ENCODE measurements at places on chromosomes 11 and 22.

DNA sequence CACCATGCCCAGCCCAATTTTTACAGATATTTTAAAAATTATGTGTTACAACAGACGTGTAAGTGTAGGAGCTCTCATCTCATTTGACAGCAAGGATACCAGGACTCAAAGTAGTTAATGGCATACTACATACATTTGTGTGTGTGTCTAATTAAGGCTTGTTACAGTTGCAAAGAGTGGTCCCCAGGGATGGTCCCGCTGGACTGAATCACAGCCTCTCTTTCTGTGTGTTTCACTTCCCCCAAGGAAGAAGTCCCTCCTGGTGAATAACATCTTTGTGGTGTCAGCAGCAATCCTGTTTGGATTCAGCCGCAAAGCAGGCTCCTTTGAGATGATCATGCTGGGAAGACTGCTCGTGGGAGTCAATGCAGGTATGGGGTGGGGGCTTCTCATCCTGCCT lies 17.2 kb downstream of the SLC2A11 start:
- no peak for DNase-seq

- no peak for DNase-seq
Observed at GRCh38 chr11:129324533-129325175, 51.0 kb upstream of the BARX2 start.

DNA sequence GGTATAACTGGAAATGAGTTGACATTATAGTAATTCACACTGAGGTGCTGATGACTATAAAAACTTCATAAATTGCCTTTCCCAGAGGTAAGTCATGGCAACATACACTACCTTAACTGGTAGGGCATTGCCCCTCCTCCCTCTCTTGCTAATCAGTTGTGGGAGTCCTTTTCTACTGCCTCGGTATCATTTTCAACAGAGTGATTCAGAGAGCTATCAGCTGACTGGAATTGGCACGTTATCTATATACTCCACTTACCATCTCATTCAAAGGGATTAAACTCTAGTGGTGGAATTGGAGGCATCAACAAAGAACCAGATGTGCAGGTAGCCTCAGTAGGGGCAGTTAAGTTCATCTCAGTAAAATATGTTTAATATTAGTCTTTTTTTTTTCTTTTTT lies 8.0 kb upstream of the NUP160 start:
- DNase-seq, result no peak

DNA sequence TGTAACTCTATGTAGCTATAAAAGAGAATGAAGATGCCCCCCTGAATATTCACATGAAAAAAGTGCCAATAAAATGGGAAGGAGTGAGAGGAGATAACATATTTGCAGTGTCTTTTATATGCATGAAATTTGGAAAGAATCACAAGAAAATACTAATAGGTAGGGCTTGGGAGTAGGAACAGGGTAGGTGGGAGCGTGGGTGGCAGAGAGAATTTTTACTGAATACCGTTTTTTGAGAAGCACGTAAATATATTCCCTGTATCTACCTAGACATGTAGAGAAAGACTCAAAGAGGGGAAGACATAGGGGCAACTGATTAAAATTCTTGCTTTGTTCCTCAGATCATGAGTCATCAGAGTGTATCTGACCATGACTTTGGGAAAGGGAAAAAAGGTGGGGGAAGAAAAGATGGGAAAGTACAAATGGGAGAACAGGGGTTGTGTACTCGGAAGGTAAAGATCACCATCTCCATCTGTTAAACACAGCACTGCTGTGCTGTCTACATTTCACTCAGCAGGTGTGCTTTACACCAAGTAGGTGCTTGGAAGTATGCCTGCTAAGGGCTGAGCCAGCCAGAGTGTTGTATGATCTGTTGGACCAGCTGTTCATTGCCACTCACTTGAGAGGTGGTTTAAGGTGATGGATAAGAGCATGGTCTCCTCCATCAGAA lies 16.0 kb downstream of the PRR5L start:
- DNase-seq, result no peak

- no peak for DNase-seq
Observed at GRCh38 chr11:13210424-13210823, 67.2 kb upstream of the BMAL1 start.

- no peak for DNase-seq
Observed at GRCh38 chr22:35598396-35598710, 18.8 kb downstream of the MB start.

- DNase-seq, result no peak
Observed at GRCh38 chr22:42944409-42944808, 70.5 kb downstream of the PACSIN2 start.

- no peak for DNase-seq
Observed at GRCh38 chr11:80779905-80780605, 1339.2 kb upstream of the TENM4 start.

- DNase-seq, result no peak
Observed at GRCh38 chr22:20549232-20549841, 41.9 kb downstream of the MED15 start.

GRCh38 chr11:2790568-2790921 lies 90.8 kb upstream of the KCNQ1OT1 start:
- no peak for DNase-seq

DNA sequence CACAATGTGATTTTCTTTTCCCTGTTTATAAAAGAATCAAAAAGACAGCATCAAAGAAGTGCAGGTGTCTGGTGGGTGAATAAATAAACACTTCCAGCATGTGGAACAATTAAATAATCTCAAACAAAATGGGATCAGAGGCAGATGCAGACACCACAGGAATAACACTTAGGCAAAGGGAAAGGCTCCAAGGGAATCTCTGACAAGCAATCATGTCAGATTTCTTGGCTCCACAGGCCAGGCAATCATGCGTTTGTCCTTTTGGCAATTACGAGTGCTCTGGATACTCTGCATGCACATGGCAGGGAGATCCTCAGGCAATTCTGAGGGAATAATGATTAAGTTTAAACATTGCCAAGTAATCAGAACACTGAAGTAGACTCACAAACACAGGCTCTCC lies 403.5 kb upstream of the LUZP2 start:
- DNase-seq, result peak; percentile 51

DNA sequence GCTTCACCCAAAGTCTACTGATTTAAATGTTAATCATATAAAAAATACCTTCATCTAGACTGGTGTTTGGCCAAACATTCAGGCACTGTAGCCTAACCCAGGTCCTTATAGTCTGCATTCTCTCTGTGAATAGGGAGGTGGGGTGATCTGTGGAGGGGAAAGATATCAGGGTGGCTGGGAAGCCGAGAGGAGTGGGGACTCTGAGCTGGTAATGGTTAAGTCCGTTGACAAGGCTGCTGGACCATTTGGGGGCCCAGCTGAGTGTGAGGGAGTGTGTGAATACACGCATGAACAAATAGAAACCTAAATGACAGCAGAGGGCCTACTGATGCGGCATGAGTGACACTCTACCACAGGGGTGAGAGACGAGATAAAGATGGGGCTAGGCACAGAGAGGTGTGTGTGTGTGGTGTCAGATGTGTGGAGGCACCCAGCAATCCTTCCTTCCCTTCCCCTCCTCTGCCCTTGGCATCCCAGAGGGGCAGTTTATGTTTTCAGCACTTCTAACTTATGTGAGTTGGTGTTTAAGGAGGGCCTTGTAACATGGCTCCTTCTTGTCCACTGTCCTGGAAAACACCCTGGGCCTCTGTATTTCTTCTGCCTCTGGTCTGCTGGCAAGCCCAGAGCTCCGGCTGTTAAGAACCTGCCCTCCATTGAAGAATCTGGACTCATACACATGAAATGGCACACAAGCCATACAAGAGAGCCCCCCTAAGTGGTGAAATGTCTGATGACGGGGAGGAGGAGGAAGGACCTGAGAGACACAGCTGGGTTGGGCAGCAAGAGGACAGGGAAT lies 249.1 kb upstream of the TBCEL start:
- DNase-seq, result no peak

DNA sequence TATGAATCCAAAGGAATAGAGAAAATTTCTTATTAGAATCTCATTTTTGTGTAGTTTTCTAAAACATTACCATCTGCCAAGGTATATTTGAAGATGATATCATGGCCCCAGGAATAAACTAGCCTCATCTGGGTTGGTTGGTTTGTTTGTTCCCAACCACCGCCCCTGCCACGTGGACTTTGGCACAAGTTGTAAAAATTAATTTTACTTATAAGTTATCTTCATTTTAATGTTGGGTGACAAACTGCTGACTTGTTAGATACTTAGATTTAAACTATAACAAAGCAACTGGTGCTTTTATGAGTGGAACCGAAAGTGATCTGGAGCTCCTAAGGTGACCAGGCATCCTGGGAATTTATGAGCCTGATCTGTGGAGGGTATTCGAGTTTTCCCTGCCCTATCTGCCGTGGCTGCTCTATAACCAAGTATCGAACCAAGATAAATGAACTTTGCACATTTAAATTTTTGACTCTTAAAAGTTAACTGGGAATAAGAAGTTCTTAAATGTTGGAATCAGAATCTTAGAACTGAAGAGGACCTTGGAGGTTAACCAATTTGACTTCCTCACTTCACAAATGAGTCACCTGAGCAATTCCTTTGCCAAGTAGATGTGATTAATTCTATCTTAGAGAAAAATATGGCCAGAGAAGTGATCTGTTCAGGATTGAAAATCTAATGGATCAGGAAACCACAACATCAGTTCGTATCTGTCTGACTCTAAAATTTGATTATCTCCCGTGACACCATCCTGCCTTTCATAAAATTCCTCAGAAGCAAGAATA lies 129.1 kb upstream of the ARHGAP42 start:
- no peak for DNase-seq

DNA sequence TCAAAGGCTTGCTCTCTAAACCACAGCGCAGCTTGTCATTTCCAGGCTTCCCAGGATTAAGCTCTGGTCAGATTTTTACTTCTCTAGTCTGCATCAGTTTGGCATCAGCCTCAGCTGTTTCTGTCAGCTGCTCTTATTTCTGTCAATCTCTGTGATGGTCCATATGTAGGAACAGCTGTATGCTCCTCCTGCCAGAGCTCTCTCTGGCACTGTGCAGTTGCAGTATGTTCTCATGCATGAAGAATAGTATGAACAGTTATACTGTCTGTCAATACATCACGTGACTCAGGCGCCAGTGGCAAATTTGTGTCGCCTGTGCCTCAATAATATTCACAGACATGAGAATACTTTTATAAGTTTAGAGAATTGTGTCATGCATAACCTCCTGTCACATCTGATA lies 6.7 kb downstream of the OR6M1 start:
- no peak for DNase-seq

DNA sequence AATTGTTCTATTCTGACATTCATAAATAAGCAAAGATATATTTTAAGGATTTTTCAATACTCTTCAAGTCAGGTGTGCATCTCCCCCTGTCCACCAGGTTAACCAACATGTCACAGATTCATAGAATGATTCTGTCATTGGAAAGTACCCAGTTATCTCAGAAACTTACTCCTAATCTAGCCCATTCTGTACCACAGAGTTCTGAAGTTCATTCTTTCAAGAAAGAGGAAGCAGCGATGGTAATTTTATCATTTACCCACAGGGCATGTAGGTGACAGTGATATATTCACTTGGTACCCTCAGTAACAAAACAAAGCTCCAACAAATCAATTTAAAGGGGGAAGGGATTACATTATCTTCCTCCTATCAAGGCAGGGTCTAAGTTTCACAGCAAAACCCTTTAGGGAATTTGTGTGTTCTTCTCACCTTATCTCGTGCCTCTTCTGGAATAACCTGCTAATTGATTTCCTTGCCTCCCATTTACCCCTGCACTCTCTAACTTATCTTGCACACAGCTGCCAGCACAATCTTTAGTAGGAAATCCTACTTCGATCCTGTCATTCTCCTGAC lies 19.0 kb upstream of the MPPED2 start:
- DNase-seq, result no peak

GRCh38 chr11:69674267-69674885 lies 777 bp downstream of the LTO1 start:
- no peak for DNase-seq

DNA sequence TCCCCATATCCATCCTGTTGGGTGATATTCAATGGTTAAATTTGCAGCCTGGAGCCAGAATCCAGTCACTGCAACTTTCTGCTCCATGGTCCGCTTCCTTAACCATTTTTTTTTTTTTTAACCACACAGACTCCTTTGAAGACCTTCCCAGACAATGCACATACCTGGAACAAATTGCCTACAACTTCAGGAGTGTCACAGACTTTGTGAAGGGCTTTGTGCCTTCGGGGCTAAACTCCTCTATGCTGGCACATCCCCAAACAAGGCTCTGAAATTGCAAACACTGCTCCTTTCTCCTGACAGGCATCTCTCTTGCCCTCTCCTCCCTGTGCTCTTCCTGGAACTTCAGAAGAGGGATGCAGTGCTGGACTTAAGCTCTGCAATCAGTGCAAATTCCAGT lies 40.6 kb downstream of the TENM4 start:
- DNase-seq, result no peak

- no peak for DNase-seq
Observed at GRCh38 chr22:21633481-21633880, 921 bp downstream of the CCDC116 start.

DNA sequence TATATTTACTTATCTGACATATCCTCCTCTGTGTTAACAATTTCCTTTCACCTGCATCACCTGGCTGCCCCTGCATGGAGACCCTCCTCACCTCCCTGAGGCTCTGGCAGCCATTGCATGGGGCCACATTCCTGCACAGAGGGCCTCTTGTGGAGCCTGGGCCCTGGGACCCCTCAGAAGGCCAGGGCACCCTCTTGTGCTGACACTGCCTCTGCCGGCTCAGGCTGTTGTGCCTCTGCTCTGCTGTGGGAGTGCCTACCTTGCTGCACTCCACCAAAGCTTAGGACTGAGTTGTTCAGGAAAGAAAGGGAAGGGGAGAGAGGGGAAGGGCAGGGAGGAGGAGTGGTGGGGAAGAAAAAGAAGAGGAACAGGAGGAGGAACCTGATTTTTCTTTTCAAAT lies 194.5 kb downstream of the ADAMTS15 start:
- no peak for DNase-seq

- DNase-seq, result no peak
Observed at GRCh38 chr11:130776061-130776419, 140.2 kb downstream of the SNX19 start.

GRCh38 chr11:66299186-66299585 lies 7.5 kb downstream of the TMEM151A start:
- no peak for DNase-seq

GRCh38 chr11:126597041-126597440 lies 241.6 kb downstream of the ST3GAL4 start:
- no peak for DNase-seq

DNA sequence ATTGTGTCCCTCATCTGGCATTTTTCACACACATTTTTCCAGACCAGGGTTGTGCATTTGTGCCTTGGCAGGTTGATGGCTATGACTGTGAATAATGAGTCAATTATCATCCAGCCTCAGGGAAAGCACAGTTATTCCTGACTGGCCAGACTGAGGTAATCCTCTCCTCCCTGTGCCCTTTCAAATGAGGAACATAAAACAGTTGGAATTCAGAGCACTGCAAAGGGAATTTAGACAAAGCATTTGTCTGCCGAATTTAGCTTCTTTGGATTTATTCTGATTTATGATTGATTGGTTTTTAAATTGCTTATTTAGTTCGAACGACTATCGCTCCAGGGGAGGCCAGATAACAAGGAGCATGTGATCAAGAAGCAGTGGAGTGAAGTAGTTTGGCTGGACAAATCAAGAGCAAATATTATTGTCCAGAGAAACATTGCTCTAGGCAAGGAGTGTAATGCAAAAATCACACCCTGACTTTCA lies 30.8 kb upstream of the RAG2 start:
- no peak for DNase-seq

GRCh38 chr11:74418509-74418895 lies 20.3 kb upstream of the PGM2L1 start:
- no peak for DNase-seq

- DNase-seq, result no peak
Observed at GRCh38 chr22:37544955-37545702, 15.2 kb upstream of the CDC42EP1 start.

GRCh38 chr11:64011371-64011770 lies 24.4 kb upstream of the FLRT1 start:
- DNase-seq, result no peak

Measured in NCI-H1417 treated with DMSO at 0.1 percent for 48 hours (cell line).